ENCODE measurements at places on chromosomes 4 and X.

DNA sequence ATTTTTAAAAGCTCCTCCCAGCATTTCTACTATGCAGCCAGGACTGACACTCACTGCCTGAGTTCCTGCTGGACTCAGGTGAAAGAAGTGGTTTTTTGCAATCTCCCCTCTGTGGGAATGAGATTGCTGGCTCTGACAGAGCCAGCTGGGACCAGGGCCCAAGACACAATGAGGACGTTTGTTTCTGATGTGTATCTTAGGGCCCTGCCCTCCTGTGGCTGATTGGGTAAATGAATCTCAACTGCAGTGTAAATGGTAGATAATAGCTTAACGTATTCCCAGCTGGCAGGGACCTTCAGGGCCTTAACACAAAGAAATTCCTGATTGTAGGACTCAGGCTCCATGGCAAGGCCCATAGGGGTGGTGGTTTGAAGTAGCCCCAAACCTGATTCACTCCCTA is 85.8 kb upstream of the PRPS1 start:
- no peak for DNase-seq

GRCh38 chrX:123357941-123358340 is 173.9 kb downstream of the GRIA3 start:
- DNase-seq, result no peak

GRCh38 chrX:123920105-123920785 is 41.3 kb upstream of the STAG2 start:
- no peak for DNase-seq

- no peak for DNase-seq
Measured at GRCh38 chrX:68833448-68833805, 4.6 kb downstream of the EFNB1 start.

- no peak for DNase-seq
Measured at GRCh38 chr4:42716996-42717395, 60.1 kb upstream of the ATP8A1 start.

DNA sequence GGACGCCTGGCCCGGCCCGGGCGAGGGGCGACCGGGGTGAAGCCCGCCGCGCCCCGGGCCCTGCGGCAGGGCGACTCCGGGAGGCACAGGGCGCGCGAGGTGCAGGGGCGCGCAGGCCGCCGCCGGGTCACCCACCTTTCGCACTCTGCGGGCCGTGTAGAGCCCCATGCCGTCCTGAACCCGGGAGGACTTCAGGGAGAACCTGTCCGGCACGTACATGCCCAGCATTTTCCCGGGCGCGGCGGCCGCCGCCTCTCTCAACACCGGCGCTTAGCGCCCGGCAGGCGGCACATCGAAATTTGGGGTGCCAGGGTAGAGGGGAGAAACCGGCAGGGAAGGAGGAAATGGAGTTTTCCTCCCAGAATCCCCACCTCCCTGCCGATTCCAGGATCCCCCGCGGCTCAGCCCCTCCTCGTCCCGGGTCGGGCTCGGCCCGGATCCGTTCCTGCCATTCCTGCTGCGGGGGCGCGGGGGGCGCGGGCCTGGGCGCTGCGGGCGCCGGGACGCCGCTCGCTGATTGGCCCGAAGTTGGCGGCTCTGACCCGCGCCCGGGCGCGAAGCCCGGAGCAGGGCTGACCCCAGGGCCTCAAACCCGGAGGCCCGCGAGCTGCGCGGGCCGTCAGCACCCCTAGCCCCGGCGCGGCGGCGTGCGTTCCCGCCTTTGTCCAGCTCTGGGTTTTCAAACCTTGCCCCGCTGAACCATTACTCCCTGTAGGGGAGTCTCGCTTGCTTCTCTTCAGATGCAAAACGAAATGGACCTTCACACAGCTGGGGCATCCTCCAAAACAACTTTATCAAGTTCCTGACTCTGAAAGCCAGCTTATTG is at the start of gene PRDM5:
Gene PRDM5, minus strand, starts transcription at position 346 of the 826 bp plus-strand sequence. Its CDS starts 118 bp downstream, at position 228.
- no peak for DNase-seq

GRCh38 chr4:2364654-2365053 is 53.8 kb downstream of the ZFYVE28 start:
- peak; percentile 11 for DNase-seq

- DNase-seq, result no peak
Measured at GRCh38 chrX:132740316-132741123, 217.9 kb downstream of the HS6ST2 start.

- DNase-seq, result no peak
Measured at GRCh38 chrX:68853665-68854251, 24.9 kb downstream of the EFNB1 start.

DNA sequence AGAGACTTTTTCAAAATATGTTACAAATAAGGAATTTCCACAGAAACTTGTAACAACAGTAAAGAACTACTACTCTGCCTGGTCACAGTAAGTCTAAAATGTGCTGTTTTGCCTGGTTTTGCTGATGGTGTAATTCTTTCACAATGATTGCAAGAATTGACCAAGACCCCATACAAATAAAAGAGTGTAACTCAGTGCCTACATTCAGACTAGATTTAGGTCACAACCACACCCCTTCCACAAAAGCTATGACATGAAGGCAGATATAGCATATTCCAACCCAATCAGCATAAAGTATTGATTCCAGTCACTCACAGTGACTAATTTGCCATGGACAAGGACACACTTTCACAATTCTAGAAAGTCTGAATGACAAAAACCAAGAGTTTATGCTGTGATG is 53.7 kb upstream of the TMPRSS11F start:
- no peak for DNase-seq

- no peak for DNase-seq
Measured at GRCh38 chrX:5957506-5957905, 271.2 kb downstream of the NLGN4X start.

DNA sequence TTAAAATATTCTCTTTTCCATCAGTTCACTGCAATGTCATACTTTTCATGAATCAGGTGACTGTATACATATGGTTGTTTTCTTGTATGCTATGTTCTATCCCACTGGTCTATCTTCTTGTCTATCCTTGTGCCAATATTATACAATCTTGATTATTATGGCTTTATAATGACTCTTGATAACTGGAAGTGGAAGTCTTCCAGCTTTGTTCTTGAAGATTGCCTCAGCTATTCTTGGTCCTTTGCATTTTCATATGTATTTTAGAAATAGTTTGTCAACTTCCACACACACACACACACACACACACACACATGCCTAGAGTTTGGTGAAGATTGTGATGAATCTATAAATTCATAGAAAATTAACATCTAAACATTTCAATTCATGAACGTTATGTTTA is 67.9 kb downstream of the SHROOM3 start:
- no peak for DNase-seq

- no peak for DNase-seq
Measured at GRCh38 chrX:102708900-102709299, 3.3 kb upstream of the GPRASP2 start.

GRCh38 chrX:2451501-2452316 is 49.1 kb downstream of the DHRSX start:
- DNase-seq, result no peak

DNA sequence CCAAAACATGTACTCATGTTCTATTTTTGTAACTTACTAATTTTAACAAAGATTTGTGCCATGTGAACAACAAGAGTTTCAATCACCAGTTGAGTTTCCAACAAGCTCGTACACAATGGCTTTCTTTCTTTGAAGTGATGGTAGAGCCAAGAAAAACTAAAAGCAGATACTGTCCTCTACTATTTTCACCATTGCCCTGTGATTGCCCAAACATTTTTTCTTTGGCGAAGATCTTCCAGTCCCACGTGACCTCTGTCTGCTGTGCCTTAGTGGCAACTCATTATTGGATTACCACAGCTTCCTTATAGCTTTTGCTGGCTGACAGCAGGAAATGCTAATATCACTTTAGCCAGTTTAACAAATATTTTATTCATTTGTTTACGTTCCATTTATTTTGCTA is 1147.1 kb downstream of the STIM2 start:
- DNase-seq, result no peak

- DNase-seq, result no peak
Measured at GRCh38 chr4:147605499-147605898, 11.7 kb upstream of the TMEM184C start.

DNA sequence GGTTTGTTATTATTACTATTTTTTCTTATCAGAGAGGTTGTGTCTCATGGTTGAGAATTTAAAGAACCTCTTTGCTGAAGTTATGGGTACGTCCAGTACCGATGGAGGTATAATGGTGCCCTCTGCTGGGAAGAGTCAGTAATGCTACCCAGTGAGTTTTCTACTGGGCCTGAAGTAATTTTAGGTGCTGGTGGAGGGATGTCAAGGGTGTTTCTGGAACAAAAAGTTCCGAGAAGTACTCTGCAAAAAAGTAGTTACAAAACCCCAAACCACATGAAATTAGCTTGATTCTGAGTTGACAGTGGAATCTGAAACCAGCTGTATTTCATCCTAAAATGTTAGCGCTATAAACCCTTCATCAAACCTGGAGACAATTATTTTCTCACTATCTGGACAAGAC is 102.5 kb upstream of the MID1 start:
- no peak for DNase-seq

- no peak for DNase-seq
Measured at GRCh38 chr4:84877051-84877833, 89.2 kb downstream of the WDFY3 start.

DNA sequence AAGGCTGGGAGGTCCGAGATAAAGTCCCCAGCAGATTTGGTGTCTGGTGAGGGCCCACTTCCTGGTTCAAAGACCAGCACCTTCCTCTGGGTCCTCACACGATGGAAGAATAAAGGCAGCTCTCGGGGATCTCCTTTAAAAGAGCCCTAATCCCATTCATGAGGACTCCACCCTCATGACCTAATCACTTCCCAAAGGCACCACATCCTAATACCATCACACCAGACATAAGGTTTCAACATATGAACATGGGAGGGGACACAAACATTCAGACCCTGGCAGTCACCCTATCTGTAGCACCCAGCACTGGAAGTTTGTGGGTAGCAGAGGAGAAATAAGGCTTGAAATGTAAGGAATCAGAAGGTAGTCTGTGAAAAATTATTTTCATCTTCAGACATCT is 112.9 kb upstream of the NOCT start:
- no peak for DNase-seq

- DNase-seq, result no peak
Measured at GRCh38 chr4:98318521-98318920, 57.3 kb downstream of the RAP1GDS1 start.

- DNase-seq, result no peak
Measured at GRCh38 chr4:109432696-109433095, 919 bp upstream of the SEC24B start.

DNA sequence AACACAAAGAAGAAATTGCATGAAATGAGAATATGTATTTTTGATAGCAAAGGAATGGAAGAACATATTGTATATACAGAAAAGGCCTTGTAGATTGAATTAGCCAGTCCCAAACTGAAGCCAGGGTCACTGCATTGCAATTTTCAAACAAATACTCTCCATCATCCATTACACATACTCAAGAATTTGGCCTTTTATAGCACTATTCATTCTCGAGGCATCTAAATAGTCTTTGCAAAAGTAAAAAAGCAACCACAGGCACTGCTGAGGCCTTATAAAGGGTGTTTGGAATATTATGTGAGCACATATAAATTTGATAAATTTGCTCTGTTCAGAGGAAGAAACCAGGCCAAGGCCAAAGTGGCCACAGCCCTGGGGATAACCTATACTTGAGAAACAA is 123.0 kb downstream of the ZNF827 start:
- DNase-seq, result no peak

GRCh38 chr4:181908168-181908567 is 335.0 kb upstream of the TENM3 start:
- DNase-seq, result no peak

DNA sequence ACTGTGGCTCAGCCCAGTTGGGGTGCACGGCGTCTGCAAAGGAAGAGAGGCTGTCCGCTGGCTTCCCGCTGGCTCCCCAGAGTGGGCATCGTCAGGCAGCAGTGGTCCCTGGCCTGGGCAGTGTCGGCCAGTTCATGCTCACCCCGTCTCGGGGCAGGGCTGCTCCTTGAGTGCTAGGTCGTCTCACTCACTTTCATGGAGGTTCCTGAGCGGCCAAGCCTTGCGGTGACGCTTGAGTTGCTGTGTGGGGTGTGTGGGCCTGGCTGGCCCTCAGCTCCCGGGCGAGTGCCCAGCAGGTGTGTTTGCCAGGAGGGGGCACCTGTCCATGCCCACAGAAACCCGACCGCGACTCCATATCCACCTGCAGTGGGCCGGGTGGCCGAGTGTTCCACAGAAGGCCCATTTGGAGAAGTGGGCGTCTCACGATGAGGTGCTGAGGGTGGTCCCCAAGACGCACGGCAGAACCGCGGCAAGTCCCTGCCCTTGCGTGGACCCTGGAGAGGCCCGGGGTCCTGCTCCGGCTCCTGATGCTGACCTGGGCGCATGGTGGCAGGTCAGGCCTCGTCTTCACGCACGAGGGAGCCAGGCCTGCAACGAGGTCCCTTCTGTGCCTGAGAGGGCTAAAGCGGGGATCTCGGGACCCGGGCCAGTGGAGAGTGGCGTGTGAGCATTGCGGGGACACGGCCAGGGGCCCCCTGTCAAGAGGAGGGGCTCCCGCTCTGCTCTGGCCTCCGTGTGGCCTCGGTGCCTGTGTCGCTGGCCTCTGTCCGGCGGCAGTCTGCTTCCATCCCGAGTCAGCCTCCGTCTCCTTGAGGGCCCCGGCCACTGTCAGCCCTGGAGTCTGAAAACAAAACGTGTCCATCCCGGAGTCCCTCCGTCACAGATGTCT is 18.5 kb upstream of the UVSSA start:
- DNase-seq, result no peak

GRCh38 chr4:123516576-123516975 is 120.0 kb downstream of the SPRY1 start:
- DNase-seq, result no peak

GRCh38 chr4:87087015-87087414 is 133.4 kb downstream of the KLHL8 start:
- no peak for DNase-seq

GRCh38 chr4:155515444-155516075 is 138.8 kb upstream of the MAP9 start:
- DNase-seq, result no peak

DNA sequence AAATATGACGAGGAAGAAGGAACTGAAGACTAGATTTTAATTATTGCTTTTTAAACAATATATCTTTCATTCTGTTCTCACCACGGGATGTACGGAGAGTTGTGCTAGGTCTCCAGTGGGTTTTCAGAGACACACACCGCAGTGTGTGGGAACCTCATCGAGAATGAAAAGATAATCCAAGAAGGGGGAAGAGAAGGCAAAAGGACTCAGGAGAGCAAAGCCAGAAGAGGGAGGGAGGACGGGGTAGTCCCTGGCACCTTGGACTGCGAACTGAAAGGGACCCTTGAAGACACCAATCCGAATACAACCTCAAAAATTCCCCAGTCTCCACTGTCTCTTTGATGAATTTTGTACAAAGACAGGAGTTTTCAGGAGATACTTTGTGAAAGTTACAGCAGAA is 932 bp upstream of the LEF1 start:
- DNase-seq, result no peak

DNA sequence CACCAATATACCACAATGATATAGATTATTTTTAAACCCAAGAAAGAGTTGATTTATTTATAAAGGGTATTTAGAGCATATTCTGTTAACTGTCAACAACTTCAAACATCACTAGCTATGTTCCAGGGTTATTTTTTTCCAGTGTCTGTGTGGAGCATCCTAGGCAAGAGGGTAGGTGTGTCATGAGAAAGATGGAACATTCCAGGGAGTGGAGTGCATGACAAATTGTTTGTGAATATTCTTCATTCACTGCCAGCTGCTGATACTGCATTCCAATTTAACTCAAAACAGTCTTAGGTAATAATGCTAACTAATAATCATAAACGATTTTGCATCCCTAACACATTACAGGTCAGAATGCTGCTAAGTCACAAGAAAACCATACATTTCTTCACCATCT is 148.7 kb upstream of the RASGEF1B start:
- DNase-seq, result no peak

GRCh38 chr4:498328-498904 is 540 bp downstream of the ZNF721 start:
- no peak for DNase-seq
